ENCODE measurements at places on chromosomes 12 and 14.

DNA sequence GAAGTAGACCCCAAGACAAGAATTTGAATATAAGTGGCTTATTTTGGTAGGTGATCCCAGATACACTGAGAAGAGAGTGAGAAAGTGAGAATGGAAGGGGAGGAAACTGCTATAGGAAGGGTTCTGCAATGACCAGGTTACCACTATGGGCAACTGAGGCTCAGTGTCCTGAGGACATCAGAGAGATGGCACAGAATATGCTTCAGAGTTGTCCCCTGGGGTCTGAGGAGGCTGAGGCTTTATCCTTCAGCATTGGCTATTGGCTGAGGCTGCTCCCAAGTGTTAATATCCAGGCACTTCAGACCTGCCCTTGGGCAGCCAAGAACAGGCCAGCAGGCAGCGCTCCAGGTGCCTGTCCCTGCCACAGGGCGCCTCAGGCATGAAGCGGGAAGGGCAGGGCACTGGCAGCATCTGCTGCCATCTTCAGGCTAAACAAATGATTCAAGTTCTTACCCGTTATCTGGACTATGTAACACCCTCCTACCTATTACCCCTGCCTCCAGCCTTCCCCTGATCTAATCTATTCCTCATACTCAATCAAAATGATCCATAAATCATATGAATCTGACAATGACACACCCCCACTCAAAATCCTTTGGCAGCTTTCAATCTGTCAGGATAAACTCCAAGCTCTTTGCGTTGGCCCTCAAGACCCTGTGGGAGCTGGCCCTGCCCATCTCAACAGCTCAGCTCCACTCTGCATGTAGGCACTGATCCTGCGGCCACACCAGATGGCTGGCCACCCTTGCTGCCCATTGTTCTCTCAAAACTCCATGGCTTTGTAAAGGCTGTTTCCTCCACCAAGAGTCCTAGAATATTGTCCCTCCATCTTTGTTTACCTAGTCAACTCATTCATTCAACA lies 42.4 kb downstream of the CKAP4 start:
- no peak for DNase-seq

DNA sequence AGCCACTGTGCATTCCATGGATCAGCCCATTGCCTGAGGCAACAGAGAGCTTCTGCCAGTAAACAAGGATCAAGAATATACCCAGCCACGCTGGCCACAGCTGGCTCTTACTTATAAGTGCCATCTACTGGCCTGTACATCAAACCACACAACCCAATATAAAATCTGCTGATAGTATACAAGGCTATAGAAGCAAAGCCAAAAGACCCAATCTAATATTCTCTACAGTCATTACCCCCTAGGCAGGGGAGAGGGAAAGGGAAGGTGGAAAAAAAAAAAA lies 4.4 kb upstream of the FAM186B start:
- no peak for DNase-seq

- DNase-seq: no peak
Measured at GRCh38 chr12:22794017-22794416, 169.0 kb downstream of the ETNK1 start.

DNA sequence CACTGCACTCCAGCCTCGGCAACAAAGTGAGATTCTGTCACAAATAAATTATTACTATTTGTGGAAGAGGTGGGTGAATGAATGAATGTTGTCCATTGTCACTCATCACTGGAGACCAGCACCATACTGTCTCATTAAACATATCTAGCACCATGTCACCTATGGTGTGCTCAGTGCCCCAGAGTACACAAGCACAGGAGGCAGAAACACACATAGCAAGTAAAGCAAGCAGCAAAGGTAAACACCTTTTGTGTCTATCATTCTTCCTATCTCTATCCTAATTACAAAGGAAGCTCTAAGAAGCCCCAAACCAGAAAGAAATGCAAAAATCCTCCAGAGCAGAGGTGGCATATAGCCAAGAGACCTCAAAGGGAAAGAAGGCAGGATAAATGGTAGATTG lies 9.2 kb downstream of the ERO1A start:
- DNase-seq: no peak

GRCh38 chr12:26346736-26347135 lies 151.4 kb downstream of the SSPN start:
- no peak for DNase-seq
